ENCODE measurements at places on chromosomes 1 and 21. TPM values are rescaled to one million over a fixed set of nuclear protein-coding genes. Genes with fewer than 3 reads are reported as not detected.

The CYYR1 gene
- total RNA-seq: 88.6 TPM

The FAM72A gene
- 21.7 TPM for total RNA-seq

The SHE gene
- 79.3 TPM for total RNA-seq

The AUNIP gene
- 3.3 TPM for total RNA-seq

The PLPP3 gene
- total RNA-seq: 33.5 TPM

The TTLL7 gene
- 2.7 TPM for total RNA-seq

The LINGO4 gene
- 0.13 TPM for total RNA-seq

The LCE3D gene
- total RNA-seq: not detected

The HSD3B1 gene
- total RNA-seq: not detected

The SERPINC1 gene
- total RNA-seq: not detected

The PKP1 gene
- 0.64 TPM for total RNA-seq

The FNDC7 gene
- 0.15 TPM for total RNA-seq

The LHX8 gene
- not detected for total RNA-seq

The HES4 gene
- total RNA-seq: 144 TPM

The TOR1AIP2 gene
- 71.1 TPM for total RNA-seq

The SLC6A9 gene
- total RNA-seq: 2.8 TPM

The FCRL1 gene
- total RNA-seq: not detected

The PGLYRP4 gene
- total RNA-seq: 1.7 TPM

The TMPRSS15 gene
- not detected for total RNA-seq

The COL8A2 gene
- 0.13 TPM for total RNA-seq
